CD8-positive, alpha-beta T cell (primary cell): ENCODE measurements at places on chromosomes 1 and 21. TPM values are rescaled to one million over a fixed set of nuclear protein-coding genes. Genes with fewer than 3 reads are reported as not detected.

GRCh38 chr1:89363196-89363595, 663 bp upstream of the GBP6 start:
- DNase-seq = no peak

Gene HSPA6
- total RNA-seq = 0.30 TPM

GRCh38 chr21:14479241-14479786, 66.8 kb downstream of the SAMSN1 start:
- no peak for DNase-seq

Gene FCGR1A
- not detected for total RNA-seq

Gene SPRR2B
- total RNA-seq = not detected

DNA sequence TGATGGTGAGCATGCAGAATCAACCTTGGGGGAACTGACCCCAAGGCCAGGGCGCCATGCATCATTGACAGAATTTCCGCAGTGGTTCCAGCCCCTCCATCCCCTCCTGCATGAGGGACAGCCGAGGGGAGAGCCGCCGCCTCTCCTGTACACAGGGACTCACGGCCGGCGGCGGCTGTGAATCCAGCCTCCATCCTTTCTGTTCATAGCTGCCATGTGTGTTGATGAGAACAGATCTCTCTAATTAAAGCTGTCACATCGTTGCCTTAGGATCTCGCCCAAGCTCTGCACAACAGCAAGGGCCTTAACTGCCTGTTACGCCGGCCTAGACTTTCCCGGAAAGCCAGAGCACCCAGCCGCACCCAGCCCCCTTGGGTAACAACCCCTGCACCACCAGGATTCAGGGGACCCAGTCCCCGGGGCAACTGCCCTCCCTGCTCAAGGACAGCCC, 151.6 kb downstream of the NPHP4 start:
- no peak for DNase-seq

GRCh38 chr1:167431261-167431908, 86.9 kb downstream of the CD247 start:
- DNase-seq = no peak

- DNase-seq = no peak
Observed at GRCh38 chr1:186806477-186806876, 22.3 kb upstream of the PLA2G4A start.

DNA sequence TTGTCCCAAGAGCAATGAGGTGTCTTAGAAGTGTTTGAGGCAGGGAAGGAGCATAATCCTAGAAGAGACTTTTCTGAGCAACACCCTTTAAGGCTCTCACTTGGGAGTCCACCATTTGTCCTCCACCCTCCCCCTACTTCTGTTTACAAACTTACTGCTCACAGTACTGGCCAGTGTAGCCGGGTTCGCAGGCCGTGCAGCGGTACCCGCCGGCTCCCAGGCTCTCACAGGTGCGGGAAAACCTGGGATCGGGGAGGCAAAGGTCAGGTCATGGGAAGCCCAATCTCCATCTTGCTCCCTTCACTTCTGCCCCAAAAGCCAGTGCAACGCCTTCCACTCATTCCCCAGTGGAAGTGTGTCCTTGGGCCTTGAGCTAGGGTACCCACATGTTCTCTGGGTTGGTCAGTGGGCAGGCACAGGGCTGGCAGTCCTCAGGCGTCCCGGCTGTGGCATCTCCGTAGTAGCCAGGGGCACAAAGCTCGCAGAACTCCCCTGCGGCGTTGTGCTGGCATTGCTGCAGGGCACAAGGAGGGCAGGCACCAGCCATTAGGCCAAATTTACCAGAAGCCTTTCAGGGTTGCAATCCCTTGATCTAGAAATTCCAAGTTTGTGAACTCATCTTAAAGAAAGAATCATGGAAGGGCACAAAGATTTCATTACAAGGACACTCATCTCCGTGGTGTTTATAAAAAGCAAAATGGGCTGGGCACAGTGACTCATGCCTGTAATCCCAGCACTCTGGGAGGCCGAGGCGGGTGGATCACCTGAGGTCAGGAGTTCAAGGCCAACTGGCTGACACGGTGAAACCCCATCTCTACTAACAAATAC, 49.8 kb downstream of the LDLRAD2 start:
- no peak for DNase-seq

- no peak for DNase-seq
Observed at GRCh38 chr1:1628754-1629429, 3.1 kb upstream of the MMP23B start.

GRCh38 chr1:108211014-108211413, 10.9 kb upstream of the SLC25A24 start:
- no peak for DNase-seq

Gene CXADR
- total RNA-seq = 1.0 TPM

Gene CADM3
- total RNA-seq = not detected

GRCh38 chr1:42379794-42380585, 602 bp upstream of the RIMKLA start:
- no peak for DNase-seq
